ENCODE measurements at places on chromosomes 7 and 10. TPM values are rescaled to one million over a fixed set of nuclear protein-coding genes. Genes with fewer than 3 reads are reported as not detected.
A peak's percentile ranks its signal among the peaks of the same experiment; 100 is the strongest.

- no peak for DNase-seq
- peaks cover 28% of the 10 kb centered on the region for H3K36me3 ChIP-seq
- peaks cover 16% of the 10 kb centered on the region for H3K4me1 ChIP-seq
- H3K27ac ChIP-seq, result peak overlapping the region; percentile 87
- H3K4me3 ChIP-seq, result no peak overlapping the region
- no peaks in the 10 kb centered on the region for H3K27me3 ChIP-seq
Observed at GRCh38 chr10:77844713-77845445, 81.7 kb downstream of the DLG5 start.

DNA sequence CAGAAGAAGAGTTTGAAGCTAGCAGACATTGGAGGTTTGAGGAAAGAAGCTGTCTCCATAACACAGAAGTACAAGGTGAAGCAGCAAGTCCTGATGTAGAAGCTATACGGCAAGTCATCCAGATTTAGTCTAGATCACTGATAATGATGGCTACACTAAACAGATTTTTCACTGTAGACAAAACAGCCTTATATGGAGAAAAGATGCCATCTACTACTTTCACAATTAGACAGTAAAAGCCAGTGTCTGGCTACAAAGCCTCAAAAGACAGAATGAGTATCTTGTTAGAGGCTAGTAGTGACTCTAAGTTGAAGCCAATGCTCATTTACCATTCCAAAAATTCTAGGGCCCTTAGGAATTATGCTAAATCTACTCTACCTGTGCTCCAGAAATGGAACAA is 85.1 kb downstream of the SNX13 start:
- H3K4me3 ChIP-seq, result no peak overlapping the region
- no peak overlapping the region for H3K27ac ChIP-seq
- DNase-seq, result no peak
- no peaks in the 10 kb centered on the region for H3K4me1 ChIP-seq

The HGF gene
- 1.5 TPM for polyA plus RNA-seq

- no peaks in the 10 kb centered on the region for H3K4me1 ChIP-seq
- no peak overlapping the region for H3K4me3 ChIP-seq
- DNase-seq, result no peak
- no peak overlapping the region for H3K27ac ChIP-seq
Observed at GRCh38 chr7:33310546-33310945, 181.2 kb downstream of the BBS9 start.

DNA sequence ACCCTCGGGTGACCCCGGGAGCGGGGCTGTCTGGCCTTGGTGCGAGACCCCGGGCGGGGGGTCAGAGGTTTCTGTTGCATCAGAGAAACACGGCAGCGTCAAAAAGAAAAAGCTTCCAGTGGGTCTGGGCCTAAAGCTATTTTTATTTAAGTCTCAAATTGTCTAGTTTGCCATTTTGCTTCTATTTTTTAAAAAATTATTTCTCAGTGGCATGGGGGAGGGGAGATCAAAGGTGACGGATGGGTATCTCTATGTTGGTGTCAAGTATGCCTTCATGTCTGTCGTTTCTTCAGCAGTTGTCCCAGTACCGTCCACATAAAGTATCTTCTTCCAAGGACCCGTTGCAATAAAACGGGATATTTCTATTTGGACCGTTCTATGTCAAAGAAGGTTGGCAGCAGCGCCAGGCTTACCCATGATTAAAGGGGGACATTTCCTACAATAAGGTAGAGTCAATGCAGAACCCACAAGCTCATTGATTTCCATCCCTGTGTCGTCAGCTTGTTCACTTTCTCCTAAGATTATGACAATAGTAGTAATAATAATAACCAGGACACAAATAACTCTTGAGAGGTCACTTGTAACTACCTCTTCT is 26.0 kb upstream of the VAX1 start:
- H3K27me3 ChIP-seq, result peaks cover 97% of the 10 kb centered on the region
- no peak overlapping the region for H3K4me3 ChIP-seq
- no peak overlapping the region for H3K27ac ChIP-seq
- no peaks in the 10 kb centered on the region for H3K36me3 ChIP-seq

The DGKI gene
- polyA plus RNA-seq, result 1.3 TPM

- H3K27me3 ChIP-seq, result no peaks in the 10 kb centered on the region
- H3K36me3 ChIP-seq, result no peaks in the 10 kb centered on the region
- no peaks in the 10 kb centered on the region for H3K4me1 ChIP-seq
- DNase-seq, result no peak
Observed at GRCh38 chr10:15652117-15652516, 67.6 kb downstream of the ITGA8 start.

GRCh38 chr10:87700031-87700796 is 40.5 kb downstream of the PAPSS2 start:
- no peak overlapping the region for H3K27ac ChIP-seq
- H3K36me3 ChIP-seq, result no peaks in the 10 kb centered on the region
- no peaks in the 10 kb centered on the region for H3K27me3 ChIP-seq
- H3K4me1 ChIP-seq, result peaks cover 15% of the 10 kb centered on the region

DNA sequence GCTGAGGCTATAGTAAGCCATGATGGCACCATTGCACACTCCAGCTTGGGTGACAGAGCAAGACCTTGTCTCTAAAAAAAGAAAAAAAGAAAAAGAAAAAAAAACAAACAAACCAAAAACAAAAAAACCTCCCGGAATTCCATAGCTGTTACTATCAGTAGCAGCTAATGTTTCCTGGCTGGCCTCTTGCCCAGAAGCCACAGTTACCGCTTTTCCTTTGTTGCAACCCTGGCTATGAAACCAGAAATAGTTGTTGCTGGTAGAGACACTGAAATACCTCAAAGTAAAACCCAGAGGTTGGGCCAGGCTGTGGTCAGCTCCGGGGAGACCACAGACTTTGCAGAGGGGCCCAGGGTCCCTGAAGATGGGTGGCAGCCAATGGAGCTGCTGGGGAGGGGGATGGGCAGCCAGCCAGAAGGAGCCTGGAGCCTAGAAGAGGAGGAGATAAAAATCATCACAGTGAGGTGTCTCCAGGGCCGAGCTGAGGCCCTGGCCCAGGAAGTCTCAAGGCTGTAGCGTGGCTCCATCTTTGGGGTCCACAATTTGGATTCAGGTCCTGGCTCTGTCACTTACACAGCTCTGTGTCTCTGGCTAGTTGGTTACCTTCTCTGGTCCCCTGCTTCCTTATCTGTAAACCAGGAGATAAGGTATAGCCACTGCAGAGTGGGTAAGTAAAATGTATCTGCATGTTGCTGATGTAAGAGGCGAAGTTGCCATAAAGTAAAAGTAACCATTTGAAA is 3.4 kb upstream of the CHST12 start:
- no peaks in the 10 kb centered on the region for H3K27me3 ChIP-seq
- H3K36me3 ChIP-seq, result no peaks in the 10 kb centered on the region
- H3K27ac ChIP-seq, result peak overlapping the region; percentile 80
- H3K4me3 ChIP-seq, result peak overlapping the region; percentile 4
- DNase-seq, result peak; percentile 72

- H3K4me3 ChIP-seq, result no peak overlapping the region
- DNase-seq, result no peak
- H3K4me1 ChIP-seq, result peaks cover 19% of the 10 kb centered on the region
- no peaks in the 10 kb centered on the region for H3K27me3 ChIP-seq
Observed at GRCh38 chr7:80900583-80901576, 18.0 kb downstream of the SEMA3C start.

The NEUROG3 gene
- polyA plus RNA-seq, result not detected

The RNLS gene
- polyA plus RNA-seq, result not detected
